ENCODE measurements at places on chromosomes 7 and 10.

DNA sequence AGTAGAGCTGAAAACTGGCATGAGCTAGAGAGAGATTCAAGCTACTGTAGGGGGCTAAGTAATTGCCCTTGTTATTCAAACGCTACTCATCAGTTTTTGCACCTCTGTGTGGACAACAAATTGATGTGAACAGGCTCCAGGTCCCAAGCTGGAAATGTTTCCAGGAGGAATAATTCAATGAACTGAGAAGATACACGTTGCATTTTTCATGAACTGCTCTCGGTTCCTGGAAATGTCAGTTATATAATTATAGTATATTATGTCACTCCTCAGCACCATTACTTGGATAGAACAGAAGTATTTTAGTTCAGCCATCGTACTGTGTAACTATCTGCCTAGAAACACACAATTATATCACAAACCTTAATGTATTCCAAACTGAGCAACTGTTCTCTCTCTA, 65.9 kb upstream of the A1CF start:
- no peak for DNase-seq

GRCh38 chr10:98029149-98030092, 1.0 kb downstream of the CRTAC1 start:
- DNase-seq, result no peak

- DNase-seq, result no peak
These were observed 15.4 kb upstream of the PCLO start for GRCh38 chr7:83178066-83178465.

DNA sequence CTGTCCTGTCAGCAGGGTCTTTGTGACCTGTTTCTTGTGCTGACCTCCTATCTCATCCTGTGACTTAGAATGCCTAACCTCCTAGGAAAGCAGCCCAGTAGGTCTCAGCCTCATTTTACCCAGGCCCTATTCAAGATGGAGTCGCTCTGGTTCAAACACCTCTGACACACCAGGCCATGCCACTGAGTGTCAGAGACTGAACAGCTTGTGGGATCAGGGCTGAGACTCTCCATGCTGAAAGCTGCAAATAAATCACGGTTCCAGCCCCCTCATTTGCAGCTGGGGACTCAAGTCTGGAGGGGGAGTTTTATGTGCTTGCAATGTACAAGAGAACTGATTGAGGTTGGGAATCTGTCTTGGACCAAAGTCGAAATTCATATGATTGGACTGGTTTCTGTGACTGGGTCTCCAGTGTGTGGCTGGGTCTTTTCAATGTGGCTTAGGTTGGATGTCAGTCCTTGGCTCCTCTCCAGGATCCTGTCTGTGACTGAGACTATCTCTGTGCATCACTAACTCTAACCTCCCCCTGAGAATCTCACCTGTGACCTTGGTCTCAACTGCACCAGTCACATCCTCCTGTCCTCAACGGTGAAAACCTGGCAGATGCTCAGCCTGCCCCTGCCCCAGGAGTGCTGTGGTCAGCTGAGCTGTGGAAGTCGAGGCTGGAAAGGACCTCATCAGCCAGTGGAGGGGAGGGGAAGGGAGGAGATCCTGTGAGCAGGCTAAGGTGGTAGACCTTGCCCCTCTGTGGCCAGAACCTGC, 11.7 kb downstream of the PRF1 start:
- DNase-seq, result no peak

DNA sequence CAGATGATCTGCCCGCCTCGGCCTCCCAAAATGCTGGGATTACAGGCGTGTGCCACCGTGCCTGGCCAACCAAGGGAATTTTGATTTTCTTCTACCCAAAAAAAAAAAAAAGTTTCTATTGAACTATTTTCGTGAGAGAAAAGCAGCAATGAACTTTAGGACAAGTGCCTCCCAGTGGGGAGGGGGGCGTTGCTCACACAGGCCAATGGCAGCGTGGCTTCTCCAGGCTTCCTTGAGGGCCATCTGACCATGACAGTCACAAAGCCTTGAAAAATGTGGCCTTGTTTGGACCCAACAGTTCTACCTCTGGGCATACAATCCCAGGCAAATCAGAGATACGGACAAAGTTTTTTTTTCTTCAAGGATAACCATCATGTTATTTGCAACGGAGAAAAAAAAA, 56.0 kb downstream of the TNRC18 start:
- DNase-seq, result no peak

- no peak for DNase-seq
These were observed 74.8 kb downstream of the HIPK2 start for GRCh38 chr7:139702811-139703486.

GRCh38 chr7:15309872-15310271, 251.9 kb downstream of the AGMO start:
- DNase-seq, result peak; percentile 15

All from GM04504 (cell line).